Left renal pelvis (tissue), 4 donors: ENCODE measurements at places on chromosomes 5 and 9.

DNA sequence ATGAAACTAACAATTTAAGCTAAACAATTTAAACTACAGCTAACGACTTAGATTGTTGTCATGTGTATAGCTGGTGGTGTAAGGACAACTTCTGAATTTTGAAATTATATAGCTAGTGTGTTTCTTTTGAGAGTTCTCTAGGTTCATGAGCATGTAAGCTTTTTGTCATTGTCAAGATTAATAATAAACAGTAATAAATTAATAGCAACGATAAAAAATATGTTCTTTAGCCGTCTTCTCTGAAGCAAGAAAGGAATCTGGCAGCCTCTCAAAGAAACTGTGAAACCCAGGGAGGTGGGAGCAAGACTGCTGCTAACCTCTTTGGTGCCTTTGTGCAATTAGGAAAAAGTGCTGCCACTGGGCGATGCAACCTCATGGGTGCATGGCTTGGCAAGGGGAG is 59.4 kb downstream of the SREK1 start:
- no peak for DNase-seq

- no peak for DNase-seq
Measured at GRCh38 chr9:130262061-130262745, 3.4 kb upstream of the HMCN2 start.

DNA sequence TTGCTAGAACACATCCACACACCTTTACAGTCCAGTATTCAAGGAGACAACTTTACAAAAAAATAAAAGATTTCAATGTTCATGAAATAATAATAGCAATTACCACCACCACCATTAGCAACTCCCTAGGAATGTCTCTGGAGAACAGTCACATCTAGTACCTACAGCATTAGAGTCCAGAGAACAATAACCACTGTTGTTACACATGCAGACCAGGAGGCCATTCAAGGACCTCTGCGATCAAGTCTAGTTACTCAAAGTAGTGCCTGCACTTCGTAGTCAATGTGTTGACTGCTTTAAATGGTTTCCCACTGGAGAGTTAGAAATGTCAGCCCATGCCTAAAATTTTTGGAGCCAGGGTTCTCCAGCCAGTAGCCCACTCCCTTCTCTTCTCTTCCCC is 244.4 kb downstream of the DEPDC1B start:
- DNase-seq, result no peak

GRCh38 chr9:37618817-37619216 is 26.4 kb upstream of the TOMM5 start:
- no peak for DNase-seq

- no peak for DNase-seq
Measured at GRCh38 chr9:136323371-136323789, 4.0 kb upstream of the GPSM1 start.

GRCh38 chr5:163407034-163407655 is 30.2 kb upstream of the CCNG1 start:
- DNase-seq, result no peak

DNA sequence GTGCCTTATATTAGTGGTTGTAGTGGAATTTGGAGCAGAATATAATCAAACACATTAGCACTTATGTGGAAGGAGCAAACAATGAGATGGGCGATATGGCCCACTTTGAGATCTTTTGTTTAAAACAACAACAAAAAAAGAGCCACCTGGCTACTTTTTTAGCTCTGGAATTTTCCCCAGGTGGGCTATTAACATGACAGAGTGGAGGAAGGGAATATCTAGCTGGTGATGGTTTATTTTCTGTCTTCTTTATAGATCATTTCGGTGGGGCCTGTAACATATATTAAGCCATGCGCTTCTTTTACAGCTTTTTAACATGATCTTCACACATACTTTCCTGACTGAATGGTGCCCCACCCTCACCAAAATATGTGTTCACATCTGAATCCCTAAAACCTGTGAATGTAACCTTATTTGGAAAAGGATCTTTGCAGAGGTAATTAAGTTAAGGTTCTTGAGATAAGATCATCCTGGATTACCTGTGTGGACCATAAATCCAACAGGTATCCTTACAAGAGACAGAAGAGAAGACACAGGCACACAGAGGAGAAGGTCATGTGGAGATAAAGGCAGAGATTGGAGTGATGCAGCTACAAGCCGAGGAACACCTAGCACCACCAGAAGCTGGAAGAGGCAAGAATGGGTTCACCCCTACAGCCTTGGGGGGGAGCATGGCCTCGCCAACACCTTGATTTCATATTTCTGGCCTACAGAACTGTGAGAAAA is 16.6 kb upstream of the ENTREP1 start:
- DNase-seq, result no peak

GRCh38 chr9:128062279-128062678 is 4.8 kb downstream of the NAIF1 start:
- no peak for DNase-seq

- no peak for DNase-seq
Measured at GRCh38 chr9:113481176-113481787, 17.8 kb downstream of the RGS3 start.
